ENCODE measurements at places on chromosomes 5 and 9.

DNA sequence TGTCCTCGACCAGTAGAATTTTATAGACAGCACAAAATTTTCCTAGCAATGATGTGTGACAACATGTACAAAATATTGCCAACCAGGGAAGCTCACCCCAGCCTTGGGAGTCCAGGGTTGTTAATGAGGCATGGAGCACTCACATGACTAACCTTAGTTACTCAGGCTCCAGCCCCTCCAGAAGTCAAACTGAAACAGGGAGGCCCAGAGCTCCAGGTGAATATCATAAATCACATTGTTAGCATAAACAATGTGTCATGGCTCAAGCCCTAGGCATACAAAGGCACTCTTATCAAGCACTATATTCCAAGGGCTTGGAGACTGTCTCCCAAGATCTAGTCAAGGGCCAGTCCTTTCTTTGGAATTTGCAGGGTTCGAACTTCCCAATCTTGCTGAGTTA, 44.4 kb downstream of the TNFAIP8 start:
- no peak for DNase-seq

DNA sequence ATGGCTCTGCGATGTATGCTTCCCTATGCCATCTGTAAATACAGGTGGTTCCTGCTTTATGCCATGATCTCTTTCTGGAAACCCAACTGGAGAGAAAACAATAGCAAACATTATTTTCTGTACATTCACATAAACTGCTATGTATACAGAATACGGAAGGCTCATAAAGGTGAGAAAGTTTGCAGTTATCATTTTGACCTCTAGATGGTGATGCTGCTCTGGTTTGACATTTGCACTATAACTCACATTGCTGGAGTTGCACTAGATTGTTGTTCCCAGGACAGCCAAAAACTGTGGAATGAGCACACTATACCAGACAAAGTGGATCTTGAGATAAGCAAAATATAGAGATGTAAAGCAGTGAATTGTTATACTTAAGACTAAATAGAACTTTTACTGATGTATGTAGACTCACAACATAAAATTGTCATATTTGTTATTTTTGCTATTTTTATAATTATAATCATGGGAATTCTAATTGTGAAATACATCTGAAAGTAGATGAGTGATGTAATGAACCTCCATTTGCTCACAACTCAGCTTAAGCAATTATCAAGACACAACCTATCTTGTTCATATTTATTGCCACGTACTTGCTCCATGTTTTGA, 246.5 kb downstream of the PTPRD start:
- no peak for DNase-seq

DNA sequence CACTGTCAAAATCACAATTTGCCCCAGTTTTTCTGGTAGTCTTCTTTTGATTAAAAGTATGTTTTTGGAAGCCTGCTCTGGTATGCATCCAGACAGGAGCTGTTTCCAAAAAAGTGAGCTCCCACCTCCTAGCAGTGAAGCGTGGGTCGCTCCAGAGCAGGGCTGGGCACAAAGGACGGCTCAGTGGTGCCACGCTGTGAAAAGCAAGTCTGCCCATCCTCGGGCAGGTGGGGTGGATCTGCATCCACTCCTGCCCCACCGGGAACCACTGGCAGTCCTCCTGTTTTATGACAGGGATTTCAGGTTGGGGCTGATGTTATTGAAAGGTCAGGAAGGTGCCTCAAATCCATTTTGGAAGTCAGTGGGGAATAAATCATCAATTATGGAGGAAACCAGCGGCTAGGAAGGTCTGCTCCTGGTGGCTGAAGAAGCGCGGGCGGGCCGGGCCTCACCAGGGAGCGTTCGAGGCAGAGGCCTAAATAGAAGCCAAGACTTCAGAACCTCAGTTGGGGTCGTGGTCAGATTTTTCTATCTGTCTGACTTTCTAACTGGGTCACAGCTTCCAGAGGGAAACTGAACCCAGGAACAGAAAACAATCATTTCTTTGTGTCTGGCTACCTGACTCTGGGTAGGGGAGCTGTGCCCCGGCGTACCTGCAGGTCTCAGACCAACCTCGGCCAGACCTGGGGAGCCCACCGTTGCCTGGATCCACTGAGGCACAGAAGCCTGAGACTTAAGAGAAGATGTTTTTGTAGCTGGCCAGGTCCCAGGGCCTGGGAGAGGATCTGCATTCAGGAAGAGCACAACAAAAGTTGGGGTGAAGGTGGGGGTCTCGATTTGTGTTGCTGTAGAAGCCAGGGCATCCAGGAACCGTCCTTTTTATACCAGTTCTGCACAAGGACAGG, 168.1 kb downstream of the PAX5 start:
- DNase-seq, result no peak

- peak; percentile 4 for DNase-seq
Measured at GRCh38 chr5:134590992-134591659, 41.5 kb downstream of the SAR1B start.

- no peak for DNase-seq
Measured at GRCh38 chr9:119701651-119702050, 332.4 kb upstream of the BRINP1 start.

- no peak for DNase-seq
Measured at GRCh38 chr5:59185757-59186385, 603.0 kb downstream of the RAB3C start.

DNA sequence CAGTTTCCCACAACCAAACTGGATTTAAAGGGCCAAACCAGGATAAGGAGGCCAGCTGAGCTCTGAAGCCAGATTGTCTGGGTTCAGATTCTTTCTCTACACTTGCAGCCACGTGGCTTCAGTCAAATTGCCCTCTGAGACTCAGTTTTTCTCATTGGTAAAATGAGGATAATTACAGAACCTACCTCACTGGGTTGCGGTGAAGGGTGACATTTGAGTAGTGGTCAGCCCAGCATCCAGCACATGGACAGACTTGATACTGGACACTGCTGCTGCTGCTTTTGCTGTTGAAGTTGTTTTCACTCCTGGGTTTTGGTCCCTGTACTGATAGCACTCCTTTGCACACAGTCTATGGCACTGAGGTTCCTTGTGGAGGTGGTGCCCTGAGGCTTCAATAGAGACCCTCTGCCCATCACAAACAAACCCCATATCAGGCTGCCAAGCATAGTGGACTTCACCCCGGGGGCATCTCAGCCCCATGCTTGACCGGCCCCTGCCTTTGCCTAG, 25.7 kb upstream of the CDKN2AIPNL start:
- no peak for DNase-seq

GRCh38 chr5:51567636-51568035, 184.4 kb downstream of the ISL1 start:
- DNase-seq, result no peak

DNA sequence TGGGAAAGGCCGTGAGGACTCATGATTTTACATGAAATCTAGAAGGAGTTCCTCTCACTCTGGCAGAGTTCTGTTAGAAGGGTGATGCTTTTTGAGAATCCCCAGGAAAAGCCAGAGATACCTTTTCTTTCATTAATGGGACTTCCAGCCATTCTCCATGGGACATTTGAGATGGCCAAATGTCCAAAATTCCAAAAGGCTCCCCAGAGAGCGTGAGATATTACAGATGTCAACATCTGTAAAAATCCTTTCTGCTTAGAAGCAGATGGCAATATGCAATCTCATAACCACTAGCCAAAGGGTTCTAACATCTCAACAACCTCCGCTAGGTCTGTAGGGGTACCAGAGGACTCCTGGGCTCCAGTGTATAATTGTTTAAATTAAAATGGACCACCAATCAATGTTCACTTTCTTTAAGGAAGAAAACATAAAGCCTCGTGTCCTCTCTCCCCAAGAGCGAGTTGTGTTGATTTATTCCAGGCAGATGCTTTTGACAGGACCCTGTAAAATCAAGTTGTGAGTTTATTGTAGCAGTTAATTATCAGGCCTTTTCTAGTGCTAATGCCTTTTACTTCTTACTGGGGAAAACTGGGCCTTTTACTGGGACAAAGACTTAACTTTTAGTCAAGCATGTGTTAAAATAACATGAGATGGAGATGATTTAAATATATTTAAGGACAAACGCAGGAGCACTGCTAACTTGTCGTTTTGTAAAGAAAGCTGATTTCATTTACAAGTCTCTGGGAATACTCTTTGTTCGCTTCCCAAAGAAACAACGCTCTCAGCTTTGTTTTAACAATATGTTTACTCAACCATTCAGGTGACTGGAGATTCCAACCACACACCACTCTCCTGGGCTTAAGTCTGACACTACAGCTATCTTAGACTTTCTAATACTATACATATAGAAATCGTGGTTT, 4.8 kb downstream of the GAS1 start:
- no peak for DNase-seq

DNA sequence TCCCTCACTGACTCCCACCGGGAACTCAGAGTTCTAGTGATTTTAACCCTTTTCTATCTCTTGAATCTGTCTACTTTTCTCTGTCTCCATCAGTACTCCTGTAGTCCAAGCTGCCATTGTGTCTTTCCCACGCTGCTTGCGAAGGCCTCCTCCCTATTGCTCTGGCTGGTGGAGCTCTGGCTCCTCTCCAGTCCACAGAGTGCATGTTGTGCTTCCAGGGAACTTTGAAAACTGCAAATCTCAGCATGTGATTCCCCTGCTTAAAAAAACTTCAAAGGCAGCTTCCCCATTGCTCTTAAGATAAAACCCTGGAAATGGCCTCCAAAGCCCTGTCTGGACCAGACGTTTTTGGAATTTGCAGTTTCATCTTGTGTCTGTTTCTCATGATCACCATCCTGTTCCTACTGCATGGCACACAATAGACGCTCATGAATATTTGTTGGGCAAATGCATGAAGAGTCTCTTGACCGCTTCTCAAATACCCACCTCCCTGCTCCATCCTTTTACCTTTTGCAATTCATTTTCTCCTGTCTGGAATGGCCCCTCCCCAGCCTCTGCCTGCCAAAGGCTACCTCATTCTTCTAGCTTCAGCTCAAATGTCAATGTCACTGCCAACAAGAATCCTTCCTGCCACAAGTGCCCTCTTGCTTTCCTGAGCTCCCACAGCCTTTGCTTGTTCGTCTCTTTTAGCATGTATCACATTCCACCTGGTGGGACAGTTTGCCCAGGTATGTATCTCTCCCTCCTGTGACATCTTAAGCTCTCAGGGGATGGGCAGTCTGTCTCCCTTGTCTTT, 293.2 kb downstream of the ARHGAP26 start:
- no peak for DNase-seq

DNA sequence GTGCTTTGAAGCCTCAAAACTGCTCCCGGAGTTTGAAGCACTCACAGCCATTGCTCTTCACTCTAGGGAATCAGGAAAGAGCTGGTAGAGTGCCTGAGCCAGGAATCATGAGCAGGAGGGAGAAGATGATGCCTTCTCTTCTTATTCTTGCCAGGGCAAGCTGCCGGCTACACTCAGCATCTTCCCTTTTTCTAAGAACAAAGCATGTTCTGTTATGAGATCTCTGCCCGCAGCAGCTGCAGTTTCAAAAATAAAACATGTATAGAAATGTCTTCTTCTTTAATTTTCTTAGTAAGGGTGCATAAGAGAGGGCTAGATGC, 57.9 kb upstream of the RICTOR start:
- no peak for DNase-seq

- DNase-seq, result no peak
Measured at GRCh38 chr9:33172256-33173238, 5.4 kb upstream of the B4GALT1 start.

DNA sequence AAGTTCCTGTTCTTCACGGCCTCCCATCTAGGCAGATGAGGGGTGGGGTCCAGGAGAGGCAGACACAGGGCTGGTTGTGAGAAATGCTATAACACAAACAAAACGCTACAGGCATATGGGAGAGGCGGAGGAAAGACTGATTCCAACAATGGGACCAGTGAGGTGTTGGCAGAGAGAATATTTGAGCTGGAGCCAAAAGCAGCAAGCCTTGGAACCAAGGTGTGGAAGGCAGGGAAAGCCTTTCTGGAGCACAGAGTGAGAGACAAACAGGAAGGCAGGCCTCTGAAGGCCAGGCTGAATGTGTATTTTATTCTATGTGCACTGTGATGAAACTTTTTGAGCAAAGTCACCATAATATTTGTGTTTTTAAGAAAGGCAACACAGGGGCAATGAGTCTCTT, 2.9 kb downstream of the ATPSCKMT start:
- DNase-seq, result no peak

GRCh38 chr5:115532517-115532916, 12.1 kb downstream of the FEM1C start:
- no peak for DNase-seq

GRCh38 chr9:118058227-118058626, 354.0 kb downstream of the TLR4 start:
- no peak for DNase-seq

- DNase-seq, result no peak
Measured at GRCh38 chr5:159133041-159133741, 33.5 kb upstream of the EBF1 start.

- no peak for DNase-seq
Measured at GRCh38 chr9:15086778-15087324, 176.6 kb upstream of the FREM1 start.

- DNase-seq, result no peak
Measured at GRCh38 chr5:74578356-74579044, 62.0 kb downstream of the ENC1 start.

GRCh38 chr9:121288673-121289025, 20.7 kb downstream of the GSN start:
- no peak for DNase-seq

DNA sequence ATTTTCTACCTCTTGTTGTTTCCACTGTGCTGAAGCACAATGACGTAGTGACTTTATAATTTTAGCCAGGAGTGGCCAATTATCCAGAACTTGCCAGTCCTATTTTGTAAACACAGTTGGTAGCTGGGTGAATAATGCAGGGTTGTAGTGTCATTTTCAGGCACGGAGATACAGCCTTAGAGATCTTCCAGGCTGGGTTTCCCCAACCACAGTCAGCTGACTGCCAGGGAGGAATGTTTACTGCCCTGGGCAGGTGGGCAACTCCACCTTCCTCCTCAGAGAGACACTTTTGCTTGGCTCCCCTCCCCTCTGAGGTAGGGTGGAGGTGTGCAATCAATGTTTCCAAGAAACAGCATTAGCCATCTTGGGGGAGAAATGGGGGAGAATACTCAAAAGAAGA, 228.1 kb upstream of the NR4A3 start:
- DNase-seq, result no peak

- DNase-seq, result no peak
Measured at GRCh38 chr9:6598249-6598725, 47.2 kb downstream of the GLDC start.

- DNase-seq, result no peak
Measured at GRCh38 chr5:40790947-40791593, 7.1 kb downstream of the PRKAA1 start.

GRCh38 chr5:78633700-78634099, 14.9 kb downstream of the LHFPL2 start:
- DNase-seq, result no peak

- DNase-seq, result no peak
Measured at GRCh38 chr5:97835112-97835511, 652.1 kb upstream of the RIOK2 start.

GRCh38 chr5:97624886-97625285, 441.8 kb upstream of the RIOK2 start:
- no peak for DNase-seq

DNA sequence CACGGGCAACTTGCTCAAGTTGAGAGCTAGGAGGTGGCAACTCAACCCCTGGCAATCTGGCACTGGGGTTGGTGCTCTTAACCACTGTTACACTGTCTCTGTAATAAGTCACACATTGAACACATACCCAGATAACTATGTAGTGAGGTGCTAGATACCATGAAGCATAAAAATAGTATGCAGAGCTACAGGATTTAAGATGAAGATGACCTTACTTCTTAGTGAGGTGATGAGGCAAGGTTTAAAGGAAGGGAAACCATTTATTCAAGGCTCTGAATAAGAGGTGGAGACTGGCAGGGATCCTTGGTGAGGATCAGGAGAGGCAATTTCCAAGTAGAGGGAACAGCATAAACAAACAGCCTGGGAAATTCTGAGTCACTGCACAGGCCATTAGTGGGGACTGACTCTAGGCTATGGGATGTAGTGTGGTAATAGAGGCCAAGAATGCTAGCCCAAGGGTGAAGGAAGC, 67.6 kb upstream of the NR3C1 start:
- no peak for DNase-seq

Measured in stimulated activated CD8-positive, alpha-beta memory T cell treated with anti-CD3 and anti-CD28 coated beads, Interleukin-4, amount 100 ng/mL, for 24 hours (primary cell).